ENCODE measurements at places on chromosomes 7 and 10.

GRCh38 chr7:41261080-41261479, 441.8 kb downstream of the INHBA start:
- no peak for DNase-seq

DNA sequence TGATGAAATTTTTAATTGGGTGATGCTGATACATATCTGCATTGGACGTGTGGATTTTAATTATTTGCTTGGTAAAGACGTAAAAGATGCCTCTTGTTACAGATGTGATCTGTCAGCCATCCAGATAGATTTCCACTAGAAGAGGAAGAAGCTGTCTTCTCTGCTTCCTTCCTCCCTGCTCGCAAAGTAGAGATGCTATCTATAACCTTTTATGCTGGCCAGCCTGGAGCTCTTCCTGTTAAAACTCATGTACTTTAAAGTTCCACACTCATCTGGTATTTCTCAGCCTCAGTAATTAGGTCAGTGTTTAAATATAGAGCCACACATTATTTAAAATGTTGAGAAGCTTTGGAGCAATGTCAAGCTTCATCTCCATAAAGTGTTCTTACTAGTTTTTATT, 51.2 kb upstream of the TMEM229A start:
- DNase-seq, result no peak

DNA sequence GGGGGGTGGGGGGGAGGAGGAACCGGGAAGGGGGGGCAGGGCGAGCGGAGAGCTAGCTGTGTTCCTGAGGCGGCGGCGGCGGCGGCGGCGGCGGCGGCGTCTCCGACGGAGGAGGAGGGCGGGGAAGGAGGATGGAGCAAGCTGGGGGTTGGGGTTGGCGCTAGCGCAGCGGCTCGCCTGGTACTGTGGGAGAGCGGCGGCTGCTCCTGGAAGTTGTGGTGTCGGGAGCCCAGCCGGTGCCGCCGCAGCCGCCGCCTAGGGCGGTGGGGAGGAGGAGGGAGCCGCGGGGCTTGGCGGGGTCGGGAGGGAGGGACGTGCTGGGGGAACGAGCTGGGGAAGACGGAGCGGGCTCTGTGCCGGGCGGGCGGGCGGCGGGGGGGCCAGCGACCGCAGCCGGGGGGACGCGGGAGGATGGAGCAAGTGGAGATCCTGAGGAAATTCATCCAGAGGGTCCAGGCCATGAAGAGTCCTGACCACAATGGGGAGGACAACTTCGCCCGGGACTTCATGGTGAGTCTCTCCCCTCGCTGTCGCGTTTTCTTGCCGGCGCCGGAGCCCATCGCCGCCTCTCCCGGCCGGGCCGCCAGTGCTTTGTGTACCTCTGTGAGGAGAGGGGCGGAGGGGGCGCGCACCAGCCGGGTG, at the start of gene PTPN12:
PTPN12 (plus strand) TSS at position 160 of the 642 bp plus-strand sequence; CDS start at position 412, 252 bp downstream.
- DNase-seq, result no peak

- peak; percentile 59 for DNase-seq
Measured at GRCh38 chr10:31926765-31927564, 1.7 kb downstream of the ARHGAP12 start.

GRCh38 chr7:1965579-1966294, 267.0 kb downstream of the MAD1L1 start:
- DNase-seq, result no peak

- DNase-seq, result no peak
Measured at GRCh38 chr7:26183545-26184280, 16.8 kb downstream of the HNRNPA2B1 start.

- DNase-seq, result no peak
Measured at GRCh38 chr7:114852293-114852692, 69.6 kb upstream of the MDFIC start.

DNA sequence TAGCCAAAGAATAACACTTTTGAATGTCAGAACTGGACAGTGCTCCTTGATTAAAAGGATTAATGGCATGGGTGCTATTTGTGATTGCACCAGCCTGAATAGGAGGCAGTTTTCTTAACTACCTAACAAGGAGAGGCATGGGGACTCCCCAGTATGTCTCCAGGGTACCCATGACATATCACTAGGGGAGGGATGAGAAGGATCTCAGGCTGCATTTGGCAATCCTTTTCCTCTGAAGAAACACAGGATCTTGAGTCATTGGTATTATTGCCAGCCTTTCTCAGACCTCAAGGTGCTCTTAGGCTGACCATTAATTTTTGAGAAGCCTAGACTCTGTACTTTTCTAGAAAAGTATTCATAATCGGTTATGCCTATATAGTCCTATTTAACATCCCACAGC, 77.5 kb upstream of the NPVF start:
- peak; percentile 2 for DNase-seq

DNA sequence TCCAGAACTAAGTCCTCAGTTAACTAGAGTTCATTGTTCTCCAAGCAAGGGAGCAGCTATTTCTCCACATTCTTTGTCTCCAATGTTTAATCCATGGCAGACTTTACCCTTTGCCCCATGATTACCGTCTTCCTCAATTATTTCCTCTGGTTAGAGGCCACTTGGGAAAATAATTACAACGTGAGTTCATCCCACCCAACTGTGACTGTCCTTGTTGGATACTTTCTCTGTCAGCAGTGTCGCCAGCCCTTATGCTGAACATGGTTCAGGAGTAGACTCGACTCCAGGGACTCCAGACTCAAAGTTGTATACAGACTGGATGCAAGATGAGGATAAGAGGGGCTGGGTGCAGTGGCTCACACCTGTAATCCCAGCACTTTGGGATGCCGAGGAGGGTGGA, 17.1 kb upstream of the SEPHS1 start:
- DNase-seq, result no peak

- DNase-seq, result no peak
Measured at GRCh38 chr10:26970667-26971066, 109.9 kb upstream of the ABI1 start.

DNA sequence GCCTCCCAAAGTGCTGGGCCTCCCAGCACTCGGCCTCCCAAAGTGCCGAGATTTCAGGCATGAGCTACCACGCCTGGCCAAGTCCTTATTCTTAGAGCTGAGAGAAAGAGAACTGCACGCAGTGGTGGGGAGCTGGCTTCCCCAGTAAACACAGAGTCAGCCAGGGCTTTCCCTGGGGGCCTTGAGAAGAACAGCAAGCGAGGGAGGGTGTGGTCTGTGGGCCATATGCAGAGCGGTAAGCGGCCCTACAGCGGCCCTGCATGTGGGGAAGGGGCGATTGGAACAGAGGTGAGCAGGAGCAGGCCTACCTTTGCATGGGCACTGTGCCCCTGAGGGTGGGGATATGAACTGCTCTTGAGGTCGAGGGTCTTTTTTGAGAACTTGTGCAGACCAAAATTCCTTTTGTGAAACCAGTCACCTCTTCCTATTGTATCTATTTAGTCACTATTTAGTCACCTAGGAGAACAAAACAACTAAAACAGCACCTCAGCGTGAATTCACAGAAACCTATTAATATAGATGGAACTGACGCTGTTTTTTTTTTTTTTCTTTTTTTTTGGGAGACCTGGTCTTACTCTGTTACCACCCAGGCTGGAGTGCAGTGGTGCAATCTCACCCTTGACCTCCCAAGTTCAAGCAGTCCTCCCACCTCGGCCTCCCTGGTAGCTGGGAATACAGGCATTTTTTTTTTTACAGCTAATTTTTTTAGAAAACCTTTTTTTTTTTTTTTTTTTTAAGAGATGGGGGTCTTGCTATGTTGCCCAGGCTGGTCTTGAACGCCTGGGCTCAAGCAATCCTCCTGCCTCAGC, 36.9 kb upstream of the SH2D4B start:
- DNase-seq, result no peak

- peak; percentile 23 for DNase-seq
Measured at GRCh38 chr7:25720427-25720826, 431.6 kb upstream of the NFE2L3 start.

DNA sequence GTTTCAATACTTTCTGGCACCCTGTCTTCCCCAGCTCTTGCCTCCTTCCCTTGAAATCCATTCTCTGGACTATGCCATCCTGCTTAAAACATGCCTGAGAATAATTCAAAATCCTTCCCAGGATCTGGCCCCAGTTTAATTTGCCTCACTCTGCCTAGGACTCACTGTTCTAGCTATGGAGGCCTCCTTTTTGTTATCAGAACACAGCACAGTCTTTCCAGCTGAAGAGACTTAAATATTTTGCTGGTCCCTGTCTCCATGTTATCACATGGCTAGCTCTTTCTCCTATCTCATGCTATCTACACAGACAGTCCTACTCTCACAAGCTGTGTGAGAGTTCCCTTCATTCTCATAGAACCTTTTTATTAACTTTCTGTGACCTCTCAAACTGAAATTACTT, 194.8 kb downstream of the RNLS start:
- no peak for DNase-seq

DNA sequence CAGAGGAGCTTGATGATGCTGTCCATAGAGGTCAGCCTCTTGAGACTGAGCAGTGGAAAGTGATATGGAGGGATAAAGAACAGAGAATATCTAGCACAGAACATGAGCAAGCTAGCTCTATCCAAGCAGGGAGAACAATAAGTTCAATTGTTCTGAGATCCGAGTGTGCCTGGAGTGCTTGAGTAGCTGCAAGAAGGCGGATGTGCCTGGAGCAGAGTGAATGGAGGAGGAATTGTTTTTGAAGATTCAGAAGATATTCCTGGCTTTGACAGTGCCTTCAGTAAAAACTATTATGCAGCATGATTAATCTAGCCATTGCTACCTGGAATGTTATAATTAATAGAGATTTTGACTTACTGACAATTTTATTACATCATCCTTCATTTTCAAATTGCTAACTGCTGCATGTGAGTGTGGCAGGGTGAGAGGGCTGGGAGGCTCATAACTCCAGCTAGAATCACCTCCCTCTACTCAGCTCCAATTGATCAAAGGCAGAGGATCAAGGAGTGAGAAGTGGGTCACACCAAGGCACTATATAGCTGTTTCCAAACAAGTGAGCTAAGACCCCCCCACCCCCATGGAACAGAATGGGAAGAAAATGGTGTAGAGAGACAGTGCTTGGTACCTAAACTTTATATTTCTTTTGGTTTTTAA, 302.8 kb downstream of the ADRA2A start:
- no peak for DNase-seq

- no peak for DNase-seq
Measured at GRCh38 chr10:54650547-54650946, 150.5 kb downstream of the PCDH15 start.

- peak; percentile 71 for DNase-seq
Measured at GRCh38 chr10:95508730-95509129, 52.4 kb downstream of the SORBS1 start.

DNA sequence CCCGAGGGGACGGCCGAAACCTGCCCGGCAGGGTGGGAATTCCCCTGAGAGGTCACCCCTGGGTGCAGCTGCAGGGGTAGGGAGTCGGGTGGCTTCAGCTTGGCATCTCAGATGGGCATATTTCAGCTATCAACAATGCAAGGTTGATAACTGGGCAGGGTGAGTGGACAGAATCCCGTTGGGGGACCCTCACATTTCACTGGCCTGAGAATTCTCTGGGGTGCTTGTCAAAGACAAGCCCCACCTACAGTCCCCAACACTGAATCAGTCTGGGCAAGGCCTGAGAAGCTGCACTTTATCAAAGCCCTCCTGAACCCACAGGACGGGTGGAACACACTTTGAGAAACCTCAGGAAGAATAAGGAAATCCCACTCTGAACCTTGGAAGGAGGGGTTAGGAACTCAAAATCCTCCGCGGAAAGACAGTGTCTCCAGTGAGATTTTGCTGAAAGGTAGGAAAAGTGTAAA, 3.1 kb downstream of the RGS10 start:
- no peak for DNase-seq

GRCh38 chr7:28953633-28954032, 4.5 kb downstream of the TRIL start:
- DNase-seq, result peak; percentile 27

- no peak for DNase-seq
Measured at GRCh38 chr7:70660154-70660818, 471.7 kb upstream of the GALNT17 start.

- DNase-seq, result peak; percentile 28
Measured at GRCh38 chr7:83457022-83457892, 191.7 kb downstream of the SEMA3E start.

DNA sequence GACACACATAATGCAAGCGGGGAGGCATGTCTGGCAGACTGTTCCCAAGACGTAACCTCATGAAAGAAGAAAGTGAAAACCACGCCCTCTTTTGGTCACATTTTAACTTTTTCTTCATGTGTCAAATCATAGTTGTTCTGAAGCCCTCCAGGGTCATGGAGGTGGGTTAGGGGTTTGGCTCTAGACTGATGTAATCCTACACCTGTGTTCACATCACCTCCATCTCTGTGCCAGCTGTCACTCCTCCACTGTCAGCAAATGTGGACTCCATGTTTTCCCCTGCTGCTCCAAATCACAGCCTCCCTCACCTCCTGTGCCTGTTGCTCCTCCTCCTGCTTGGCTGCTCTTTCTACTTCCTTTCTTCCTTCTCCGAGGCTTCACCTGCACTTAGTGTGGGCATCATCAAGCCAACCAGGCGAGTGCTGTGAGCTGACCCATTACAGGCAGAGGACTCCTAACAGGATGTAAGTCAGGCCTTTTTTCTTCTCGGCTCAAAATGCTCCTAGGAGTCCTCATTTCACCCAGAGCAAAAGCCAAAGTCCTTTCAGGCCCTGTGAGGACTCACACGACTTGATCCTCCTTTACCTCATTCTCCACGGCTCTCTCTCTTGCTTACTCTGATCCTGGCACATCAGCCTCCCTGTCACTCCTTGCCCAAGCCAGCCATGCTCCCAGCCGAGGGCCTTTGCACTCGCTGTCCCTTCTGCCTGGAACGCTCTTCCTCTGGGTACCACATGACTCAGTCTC, 66.4 kb upstream of the IFRD1 start:
- DNase-seq, result peak; percentile 28

DNA sequence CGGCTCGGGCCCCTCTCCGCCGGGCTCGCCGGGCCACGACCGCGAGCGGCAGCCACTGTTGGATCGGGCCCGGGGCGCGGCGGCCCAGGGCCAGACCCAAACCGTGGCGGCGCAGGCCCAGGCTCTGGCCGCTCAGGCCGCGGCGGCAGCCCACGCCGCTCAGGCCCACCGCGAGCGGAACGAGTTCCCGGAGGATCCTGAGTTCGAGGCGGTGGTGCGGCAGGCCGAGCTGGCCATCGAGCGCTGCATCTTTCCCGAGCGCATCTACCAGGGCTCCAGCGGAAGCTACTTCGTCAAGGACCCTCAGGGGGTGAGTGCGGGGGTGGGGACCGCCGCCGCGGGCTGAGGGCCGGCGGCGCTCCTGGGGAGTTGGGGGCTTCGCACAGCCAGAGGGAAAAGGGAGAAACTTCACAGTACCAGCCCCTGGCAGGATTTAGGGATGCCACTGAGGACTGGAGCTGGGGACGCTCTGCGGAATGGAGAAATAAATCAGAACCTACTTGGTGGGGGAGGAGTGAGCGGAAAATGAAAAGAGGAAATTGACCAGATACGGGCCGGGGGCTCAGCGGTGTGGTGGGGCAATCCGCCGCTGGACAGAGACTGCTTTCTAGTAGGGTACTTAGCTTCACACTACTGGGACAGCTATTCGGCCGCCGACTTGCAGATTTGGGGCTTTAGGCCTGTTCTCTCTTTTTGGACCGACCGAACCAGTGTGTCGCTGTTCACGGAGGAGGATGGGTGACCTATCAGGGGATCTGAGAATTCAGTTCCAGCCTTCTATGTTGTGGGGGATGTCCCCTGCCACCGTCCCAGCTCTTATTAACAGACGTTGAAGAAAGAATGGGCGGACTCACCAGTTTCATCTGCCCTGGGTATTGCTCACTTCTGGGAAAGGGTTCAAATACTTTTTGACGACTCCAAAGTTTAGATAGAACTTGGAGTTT, 669 bp downstream of the PI4K2A start:
- peak; percentile 91 for DNase-seq

- no peak for DNase-seq
Measured at GRCh38 chr7:85820702-85821443, 634.0 kb upstream of the SEMA3D start.
